ENCODE measurements at places on chromosomes 2 and 18. TPM values are rescaled to one million over a fixed set of nuclear protein-coding genes. Genes with fewer than 3 reads are reported as not detected.

Gene UGT1A8
- total RNA-seq: not detected

Gene NAT8
- not detected for total RNA-seq

Gene TCF4
- 57.7 TPM for total RNA-seq

Gene AQP4
- total RNA-seq: 10.0 TPM

Gene ARHGAP15
- 6.9 TPM for total RNA-seq

Gene SLC5A7
- not detected for total RNA-seq

Gene ASPRV1
- total RNA-seq: 0.33 TPM

Gene CDKL4
- total RNA-seq: 0.89 TPM

Gene ITGAV
- total RNA-seq: 79.8 TPM

Gene FN1
- total RNA-seq: 369 TPM

Gene SPDYA
- total RNA-seq: not detected

Gene BMP10
- 5,642 TPM for total RNA-seq

Gene PNPT1
- 8.1 TPM for total RNA-seq

Gene SIX3
- total RNA-seq: not detected

Gene TEKT4
- total RNA-seq: not detected

Gene TIMM21
- total RNA-seq: 71.8 TPM

Gene STPG4
- not detected for total RNA-seq

Gene KCNE4
- 3.4 TPM for total RNA-seq

Gene GCG
- not detected for total RNA-seq

Gene SH3BP4
- 27.2 TPM for total RNA-seq

Gene RRM2
- 0.08 TPM for total RNA-seq

Gene CAPN14
- 0.16 TPM for total RNA-seq

Gene PRKAG3
- not detected for total RNA-seq

Gene FLACC1
- 6.2 TPM for total RNA-seq

Gene LYG1
- total RNA-seq: 0.75 TPM

Gene CHRND
- total RNA-seq: not detected

Gene SP140
- total RNA-seq: 0.26 TPM

Gene PLEKHM3
- total RNA-seq: 20.0 TPM

Gene ALLC
- not detected for total RNA-seq

Gene CSRNP3
- 4.5 TPM for total RNA-seq

Gene VWA3B
- not detected for total RNA-seq

Gene APOB
- total RNA-seq: 20.1 TPM

Gene ODC1
- 41.3 TPM for total RNA-seq

Data from right atrium auricular region (tissue), 2 donors.